ENCODE measurements at places on chromosomes 4 and X.

DNA sequence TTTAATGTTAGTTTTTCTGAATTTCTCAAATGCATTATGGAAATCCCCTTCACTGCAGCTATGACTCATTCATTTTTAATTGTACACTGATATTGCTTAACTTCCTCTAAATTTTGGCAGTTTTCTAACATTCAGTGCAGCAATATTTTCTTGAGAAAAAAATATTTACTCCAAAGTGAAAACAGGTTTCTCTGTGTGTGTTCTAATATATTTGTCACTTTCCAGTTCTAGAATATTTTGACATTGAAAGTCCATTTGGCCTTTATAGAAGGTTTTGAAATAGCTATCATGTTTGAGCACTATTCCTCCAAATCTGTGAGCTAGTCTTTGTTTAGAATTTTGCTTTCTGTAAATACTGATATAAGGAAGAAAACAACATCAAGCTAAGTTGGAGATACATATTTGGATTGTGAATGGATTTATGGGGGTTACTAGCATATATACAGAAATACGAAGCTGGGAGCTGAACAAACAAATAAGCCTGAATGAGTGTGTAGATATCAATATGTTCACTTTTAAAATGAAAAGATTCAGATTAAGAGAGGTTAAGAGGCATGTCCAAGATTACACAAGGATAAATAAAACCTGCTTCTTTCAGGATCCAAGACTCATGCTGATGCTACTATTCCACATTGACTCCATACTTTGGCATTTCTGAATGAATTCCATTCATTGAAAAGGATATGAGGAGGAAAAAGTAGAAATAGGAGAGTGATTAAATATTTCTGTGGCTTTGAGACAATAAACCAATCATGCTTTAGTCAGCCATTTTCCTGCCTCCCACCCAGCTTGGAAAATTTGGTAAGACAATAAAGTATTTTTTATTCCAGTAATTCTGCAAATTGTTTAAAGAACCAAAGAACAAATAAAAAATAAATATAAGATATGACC is 57.3 kb upstream of the SLIT2 start:
- no peak for DNase-seq

DNA sequence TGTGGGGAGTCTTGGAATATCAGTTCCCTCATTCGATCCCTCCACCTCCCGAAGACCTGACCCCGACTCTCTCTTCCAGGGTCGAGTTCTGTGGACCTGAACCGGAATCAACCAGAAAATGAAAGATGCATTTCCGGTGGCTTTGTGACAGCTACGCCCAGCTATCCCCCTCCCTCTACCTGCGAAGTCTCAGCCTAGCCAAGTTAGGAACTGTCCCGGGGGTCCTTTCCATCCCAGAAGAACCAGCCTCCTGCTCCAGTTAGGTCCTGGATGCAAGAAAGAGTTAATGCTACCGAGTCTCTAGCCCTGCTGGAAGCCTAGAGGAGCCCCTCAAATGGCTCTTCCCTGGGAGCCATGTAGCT is 13.4 kb upstream of the ETDC start:
- DNase-seq = no peak

GRCh38 chr4:177427192-177427591 is 15.0 kb downstream of the AGA start:
- DNase-seq = no peak

DNA sequence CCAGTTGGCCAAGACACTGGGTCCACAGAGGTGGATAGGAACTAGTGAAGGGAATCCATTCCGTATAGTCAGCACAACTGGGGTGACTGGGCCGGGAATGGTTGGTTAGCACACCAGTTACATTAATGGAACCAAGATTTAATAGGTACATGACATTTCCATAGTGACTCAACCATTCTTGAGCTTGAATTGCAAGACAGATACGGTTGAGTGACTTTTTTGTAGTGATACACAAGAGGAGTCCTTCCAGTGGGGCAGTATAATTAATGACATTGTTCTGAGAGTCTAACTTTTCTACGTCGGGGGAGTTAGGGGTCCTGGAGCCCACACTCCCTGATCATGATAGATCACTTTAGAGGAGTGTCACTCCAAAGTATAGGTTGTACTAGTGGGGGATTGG is 211.6 kb upstream of the CXCL13 start:
- DNase-seq = no peak

GRCh38 chrX:104712515-104712914 is 146.5 kb downstream of the IL1RAPL2 start:
- DNase-seq = peak; percentile 10

GRCh38 chrX:122777766-122778165 is 406.3 kb upstream of the GRIA3 start:
- no peak for DNase-seq

- no peak for DNase-seq
Measured at GRCh38 chr4:8192748-8193738, 6.0 kb upstream of the SH3TC1 start.

GRCh38 chrX:119105826-119106225 is 21.8 kb downstream of the KIAA1210 start:
- DNase-seq = no peak

DNA sequence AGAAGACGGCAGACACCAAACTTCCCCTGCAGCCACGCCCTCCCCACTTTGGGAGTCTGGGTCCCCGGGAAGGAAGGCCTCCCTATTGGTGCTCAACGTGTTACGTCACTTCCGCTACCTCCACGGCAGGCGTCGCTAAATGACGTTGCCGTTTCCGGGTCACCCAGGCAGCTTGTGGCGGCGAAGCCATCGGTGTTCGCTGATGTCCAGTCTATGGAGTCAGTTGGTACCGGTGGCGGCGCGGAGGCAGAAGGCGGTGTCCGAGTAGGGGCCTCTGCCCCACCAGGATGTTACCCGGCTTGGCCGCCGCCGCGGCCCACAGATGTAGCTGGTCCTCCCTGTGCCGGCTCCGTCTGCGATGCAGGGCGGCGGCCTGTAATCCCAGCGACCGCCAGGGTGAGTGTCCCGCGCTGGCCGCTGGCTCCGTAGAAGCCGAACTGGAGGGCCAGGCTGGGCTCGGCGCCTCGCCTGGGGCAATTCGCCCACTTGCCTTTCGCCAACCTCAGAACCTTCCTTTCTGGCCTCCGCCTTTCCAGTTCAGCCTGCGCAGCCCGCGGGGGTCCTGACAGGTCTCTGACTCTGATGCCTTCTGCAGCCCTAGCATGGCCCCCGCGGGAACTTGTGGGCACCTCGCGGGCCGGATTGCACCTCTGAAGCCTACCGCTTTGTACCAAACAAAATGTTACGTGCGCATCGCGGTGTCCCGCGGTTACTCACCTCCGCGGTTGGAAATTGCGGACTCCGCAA is at the start of gene SLC30A9:
Gene SLC30A9, plus strand, starts transcription at position 166 of the 747 bp plus-strand sequence. Its CDS starts 122 bp downstream, at position 288.
- peak; percentile 99 for DNase-seq

DNA sequence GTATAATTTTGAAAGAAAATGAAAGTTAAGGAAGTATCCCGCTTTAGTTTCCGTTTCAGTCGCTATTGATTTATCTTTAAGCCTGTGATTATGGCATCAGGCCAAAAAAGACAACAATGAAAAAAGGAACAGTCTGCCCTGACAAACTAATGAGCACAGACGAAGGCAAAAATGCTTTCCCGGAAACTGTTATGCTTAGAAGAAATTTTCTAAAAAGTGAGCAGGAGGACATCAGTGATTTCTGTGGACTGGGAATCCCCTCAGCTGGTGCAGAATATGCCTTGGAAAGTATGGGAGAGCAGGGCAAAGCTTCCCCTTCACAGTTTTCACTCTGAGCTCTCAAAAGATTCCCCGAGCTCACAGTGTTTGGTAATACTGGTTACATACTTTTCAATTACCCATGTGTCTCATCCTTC is 5.1 kb upstream of the CXCL10 start:
- DNase-seq = peak; percentile 28

DNA sequence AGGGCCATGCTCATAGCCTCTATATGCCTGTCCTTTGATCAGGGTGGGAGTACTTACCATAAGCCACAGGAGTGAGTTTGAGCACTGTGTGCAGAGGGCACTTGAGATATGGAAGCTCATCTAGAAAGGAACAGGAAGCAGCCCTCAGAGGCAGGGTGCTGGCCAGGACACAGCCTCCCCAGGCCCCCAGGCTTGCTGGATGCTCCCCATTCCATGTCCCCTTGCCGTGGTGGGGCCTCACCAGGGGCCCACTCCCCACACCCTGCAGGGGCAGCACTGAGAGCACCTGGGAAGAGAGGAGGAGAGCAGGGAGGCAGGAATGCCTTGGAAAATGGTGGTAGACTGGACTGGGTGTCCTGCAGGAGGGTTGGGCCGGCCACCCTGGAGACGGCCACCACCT is 14.3 kb downstream of the TRO start:
- no peak for DNase-seq

GRCh38 chr4:107826421-107826980 is 1.8 kb downstream of the SGMS2 start:
- DNase-seq = no peak

DNA sequence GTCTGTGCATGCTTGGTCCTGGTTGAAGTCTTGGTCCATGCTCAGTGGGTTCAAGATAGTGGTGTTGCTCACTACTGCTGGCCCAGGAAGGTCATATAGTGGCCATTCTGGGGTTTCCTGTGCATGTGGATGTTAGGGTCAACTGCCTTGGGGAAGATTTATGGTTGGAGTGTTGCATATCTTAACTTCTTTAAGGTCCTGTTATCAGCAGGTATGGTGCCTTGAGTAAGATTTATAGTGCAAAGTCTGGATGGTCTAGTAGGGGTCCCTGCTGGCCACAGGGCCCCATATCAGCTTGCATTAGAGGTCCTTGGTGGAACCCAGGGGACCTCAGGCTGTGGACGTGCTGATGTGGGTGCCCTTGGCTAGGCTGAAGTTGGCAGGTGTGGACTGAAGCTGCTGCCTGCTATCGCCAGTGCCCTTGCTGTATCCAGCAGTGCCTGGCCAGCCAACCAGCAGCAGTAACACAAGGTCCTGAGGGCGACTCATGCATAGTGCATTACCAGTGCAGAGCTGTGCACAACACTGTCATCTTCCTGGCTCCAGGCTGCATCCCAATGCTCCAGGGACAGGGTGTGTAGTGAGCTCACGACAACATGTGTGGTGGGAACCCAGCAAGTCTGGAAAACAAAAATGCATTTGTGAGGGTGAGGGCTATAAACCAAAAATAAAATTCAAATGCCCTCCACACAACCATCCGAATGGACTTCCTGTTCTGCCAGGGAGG is 61.0 kb downstream of the BEX3 start:
- DNase-seq = no peak

All from spinal cord (tissue), 10 donors.